ENCODE measurements at places on chromosomes 1 and 21.

DNA sequence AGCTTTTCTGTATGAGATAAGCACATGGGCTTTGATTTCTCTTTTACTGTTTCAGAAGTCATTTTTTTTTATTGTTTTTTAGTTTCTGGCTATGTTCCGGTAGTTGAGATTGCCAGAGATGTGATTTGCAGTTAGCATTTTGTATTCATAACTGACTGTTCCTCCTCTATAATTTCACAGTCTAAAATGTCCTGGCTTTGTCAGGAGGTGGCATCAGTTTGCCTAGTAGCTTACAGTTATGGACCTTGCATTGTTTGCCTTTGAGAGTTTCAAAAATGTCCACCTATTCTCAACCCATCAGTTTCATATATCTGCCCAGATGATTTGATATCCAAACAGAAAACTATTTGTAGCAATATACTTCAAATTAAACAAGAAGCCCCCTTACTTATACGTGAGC is 39.5 kb upstream of the ST6GALNAC3 start:
- no peak for DNase-seq

- no peak for DNase-seq
These were observed 15.3 kb downstream of the DCAF8 start for GRCh38 chr1:160247053-160247452.

DNA sequence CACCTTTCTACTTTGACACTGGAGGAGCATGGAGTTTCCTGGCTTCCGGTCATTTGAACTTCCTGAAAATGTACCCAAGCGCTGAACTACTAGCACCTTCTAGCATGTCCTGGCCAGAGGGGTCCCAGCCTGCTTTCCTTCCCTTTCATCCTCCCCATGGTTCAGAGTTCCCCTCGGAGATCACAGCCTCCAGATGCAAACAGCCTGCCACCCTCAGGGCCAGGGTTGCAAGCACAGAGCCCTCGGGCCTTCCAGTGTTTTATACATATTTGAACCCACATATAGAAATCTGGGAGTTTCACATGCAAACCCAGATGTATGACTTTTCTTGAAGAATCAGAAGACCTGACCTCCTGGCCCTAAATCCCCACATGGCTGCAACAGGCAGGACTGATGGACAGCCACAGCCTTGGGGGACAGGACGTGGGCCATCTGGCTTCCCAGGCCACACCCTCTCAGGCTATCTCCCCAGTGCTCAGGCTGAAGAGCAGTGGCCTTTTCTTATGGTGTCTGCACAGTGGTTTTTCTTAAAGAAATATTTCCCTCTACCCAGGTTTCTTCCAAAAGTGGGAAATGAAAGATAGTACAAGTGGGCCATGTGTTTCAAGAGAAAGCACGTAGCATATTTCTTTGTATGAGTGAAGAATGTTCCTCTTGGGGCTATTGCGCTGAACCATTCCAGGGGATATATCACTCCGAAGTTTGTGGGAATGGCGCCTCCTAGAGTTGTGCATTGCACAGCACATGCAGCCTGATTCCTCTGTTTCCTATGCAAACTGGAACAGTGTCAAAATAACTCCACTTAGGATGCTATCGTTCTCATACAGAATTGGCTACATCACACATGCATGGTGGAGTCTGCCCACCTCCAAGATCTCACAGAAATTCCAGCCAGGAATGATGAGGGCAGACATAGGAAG is 232.0 kb upstream of the VAMP3 start:
- no peak for DNase-seq

DNA sequence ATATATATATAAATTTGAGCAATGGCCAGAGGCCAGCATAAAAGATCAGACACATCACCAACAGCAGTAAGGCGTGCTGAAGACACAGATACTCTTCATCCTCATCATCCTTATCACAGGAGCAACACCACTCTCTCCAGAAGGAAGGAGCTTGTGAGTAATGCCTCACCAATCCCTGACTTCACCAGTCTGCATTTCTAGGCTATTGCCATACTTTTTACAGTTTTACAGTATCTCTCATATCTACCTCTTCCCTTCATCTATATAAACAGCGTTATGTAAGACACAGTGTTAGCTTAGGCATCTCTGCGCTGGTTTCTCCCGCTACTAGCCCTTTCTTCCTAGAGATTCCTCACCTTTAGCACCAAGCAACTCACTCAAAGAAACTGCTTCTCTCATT is 2.4 kb upstream of the ABL2 start:
- no peak for DNase-seq

- no peak for DNase-seq
These were observed 70.2 kb downstream of the COP1 start for GRCh38 chr1:176136891-176137290.

DNA sequence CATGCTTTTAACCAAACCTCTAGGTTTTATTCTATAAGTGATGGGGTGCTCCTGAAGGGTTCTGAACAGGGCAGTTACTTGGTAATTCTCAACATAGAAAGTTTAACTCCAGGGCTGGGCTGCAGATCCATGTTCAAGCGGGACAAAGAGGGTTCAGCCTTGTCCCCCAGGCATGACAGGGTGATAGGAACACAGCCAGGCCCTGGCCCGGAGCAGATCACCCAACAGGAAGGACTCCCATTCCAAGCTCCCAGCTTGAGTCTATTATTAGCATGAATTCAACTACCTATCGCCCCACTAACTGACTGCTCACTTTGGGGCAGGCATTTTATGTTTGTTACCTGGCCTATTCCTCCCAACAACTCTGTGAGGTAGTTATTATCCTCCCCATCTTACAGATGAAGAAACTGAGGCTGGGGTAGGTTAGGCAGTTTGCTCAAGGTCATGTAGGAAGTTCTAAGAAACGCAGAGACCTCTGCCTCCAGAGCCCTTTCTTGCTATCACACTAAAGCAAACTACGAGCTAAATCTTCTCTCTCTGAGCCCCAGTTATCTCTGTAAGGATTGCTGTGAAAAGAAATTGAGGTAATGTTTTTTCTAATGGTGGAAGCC is 14.5 kb downstream of the ASAP3 start:
- no peak for DNase-seq

GRCh38 chr1:21764615-21765423 is 18.1 kb downstream of the USP48 start:
- no peak for DNase-seq

GRCh38 chr1:234597894-234598293 is 12.1 kb downstream of the IRF2BP2 start:
- DNase-seq: no peak

DNA sequence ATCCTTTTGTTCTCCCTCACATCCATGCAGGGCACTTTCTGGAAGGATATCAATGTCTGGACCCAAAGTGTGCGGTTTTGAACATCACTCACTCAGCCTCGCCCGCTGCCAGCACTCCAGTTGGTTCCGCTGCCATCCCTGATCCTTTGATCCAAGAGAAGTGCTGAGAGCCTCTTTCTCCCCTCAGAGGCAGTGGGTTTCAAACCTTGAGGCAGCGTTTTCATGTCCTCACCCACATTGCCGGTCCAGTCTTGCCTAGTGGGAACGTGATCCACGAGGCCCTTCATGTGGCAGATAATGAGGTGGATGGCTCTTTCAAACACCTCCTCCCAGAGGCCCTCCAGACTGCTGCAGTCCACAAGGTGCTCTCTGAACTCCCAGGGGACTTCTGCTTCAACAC is 122.2 kb downstream of the ACTL8 start:
- DNase-seq: no peak

GRCh38 chr1:9233942-9234222 is 692 bp upstream of the H6PD start:
- DNase-seq: no peak

DNA sequence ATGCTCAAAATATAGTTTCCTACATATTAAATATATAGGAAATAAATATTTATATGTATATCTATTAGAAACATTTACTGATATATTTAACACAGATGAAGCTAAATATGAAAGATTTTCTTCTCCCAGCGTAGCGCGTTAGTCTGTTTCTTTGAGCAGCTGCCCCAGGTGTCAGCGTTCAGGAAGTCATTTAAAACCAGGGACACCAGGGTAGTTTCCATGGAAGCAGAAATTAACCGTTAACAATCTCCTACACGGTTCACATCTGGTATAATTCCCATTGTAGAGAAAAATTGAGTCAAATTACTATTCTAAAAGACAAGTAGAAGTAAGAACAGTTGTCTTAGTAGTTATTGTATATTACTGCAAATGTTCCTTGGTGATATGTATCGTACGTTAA is 1443.7 kb downstream of the MRPL39 start:
- no peak for DNase-seq

GRCh38 chr1:52636721-52637695 is 4.0 kb downstream of the SHISAL2A start:
- no peak for DNase-seq

DNA sequence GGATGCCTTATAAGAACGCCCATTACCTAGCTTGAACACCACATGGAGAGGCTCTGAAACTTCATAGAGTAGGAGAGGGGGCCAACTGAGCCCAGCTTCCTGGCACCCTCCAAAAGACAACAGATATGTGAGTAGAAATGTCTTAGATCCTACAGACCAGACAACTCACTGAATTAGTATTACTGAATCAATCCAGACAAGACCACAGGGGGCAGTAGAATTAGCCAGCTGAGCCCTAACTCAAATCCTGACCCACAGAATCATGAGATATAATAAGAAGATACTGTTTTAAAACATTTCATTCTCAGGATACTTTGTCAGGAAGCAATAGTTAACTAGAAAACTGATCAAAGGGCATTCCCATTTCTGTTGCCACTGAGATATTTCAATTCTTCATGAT is 45.8 kb upstream of the C1orf21 start:
- DNase-seq: no peak

- no peak for DNase-seq
These were observed 29.8 kb upstream of the ETV3 start for GRCh38 chr1:157168015-157168414.

- no peak for DNase-seq
These were observed 459.2 kb upstream of the PKN2 start for GRCh38 chr1:88224906-88225305.

DNA sequence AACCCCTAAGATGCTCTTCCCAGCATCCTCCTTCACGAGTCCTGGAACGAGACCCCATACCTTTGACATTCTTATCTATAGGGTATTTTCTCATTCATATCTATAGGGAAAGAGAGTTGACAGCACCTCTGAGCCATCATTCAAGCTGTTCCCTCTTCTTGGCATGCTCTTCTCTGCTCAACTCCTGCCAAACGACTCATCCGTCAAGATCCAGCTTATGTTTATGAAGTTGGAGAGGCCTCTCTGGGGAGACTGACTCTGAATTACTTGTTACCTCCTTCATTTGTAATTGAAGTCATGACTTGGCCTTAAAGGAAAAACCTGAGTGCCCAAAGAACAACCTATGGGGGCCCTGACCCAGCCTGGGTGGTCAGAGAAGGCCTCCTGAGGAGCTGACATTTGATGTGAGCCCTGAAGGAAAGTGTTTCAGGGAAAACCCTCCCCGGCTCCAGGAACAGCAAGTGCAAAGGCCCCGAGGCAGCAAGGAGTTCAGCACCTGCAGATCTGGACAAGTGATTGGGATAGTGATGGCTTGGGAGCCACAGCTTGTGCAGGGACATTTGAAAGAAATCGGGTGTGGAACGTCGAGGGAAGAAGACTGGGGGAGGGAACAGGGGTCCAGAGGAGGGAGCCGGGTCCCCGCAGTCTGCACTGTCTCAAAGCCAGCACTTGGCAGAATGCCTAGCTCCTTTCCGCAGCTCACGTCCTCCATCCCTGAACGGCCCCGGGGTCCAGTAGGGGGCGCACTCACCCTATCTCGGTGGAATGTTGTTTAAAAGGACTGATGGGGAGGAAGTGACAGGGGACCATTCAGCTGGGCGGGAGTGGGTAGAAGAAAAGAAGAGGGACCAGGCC is 14.0 kb upstream of the CDA start:
- no peak for DNase-seq

DNA sequence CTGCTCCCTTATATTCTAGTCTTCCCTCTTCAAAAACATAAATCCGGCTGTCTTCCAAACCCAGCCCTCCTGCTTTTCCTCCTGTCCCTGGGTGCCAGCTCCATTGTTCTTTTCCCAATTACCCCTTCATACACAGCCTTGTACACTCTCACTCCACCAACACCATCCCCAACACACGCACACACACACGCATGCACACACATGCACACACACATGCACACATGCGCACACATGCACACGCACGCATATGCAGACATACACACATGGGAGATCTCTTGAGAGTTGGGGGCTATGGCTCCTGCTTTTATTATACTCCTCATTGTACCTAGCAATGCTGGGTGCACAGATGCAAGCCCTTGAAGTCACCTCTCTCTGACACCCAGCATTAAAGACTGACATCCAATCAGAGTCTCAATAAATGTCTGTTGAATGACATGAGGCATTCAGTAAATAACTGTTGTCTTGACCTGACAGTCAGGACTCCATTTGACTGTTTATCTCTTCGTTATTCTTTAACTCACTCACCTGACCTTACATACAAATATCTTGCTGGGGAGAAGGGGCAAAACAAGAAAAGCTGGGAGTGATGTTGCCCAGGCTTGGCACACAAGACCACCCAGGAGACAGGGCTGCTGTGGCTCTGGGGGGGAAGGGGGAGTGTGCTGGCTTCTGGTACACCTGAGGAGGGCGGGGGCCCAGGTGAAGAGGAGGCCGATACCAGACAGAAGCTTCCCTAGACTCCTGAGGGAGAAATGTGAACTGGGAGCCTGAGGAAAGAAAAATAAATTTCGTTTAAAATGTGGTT is 16.0 kb downstream of the ABCA4 start:
- no peak for DNase-seq

DNA sequence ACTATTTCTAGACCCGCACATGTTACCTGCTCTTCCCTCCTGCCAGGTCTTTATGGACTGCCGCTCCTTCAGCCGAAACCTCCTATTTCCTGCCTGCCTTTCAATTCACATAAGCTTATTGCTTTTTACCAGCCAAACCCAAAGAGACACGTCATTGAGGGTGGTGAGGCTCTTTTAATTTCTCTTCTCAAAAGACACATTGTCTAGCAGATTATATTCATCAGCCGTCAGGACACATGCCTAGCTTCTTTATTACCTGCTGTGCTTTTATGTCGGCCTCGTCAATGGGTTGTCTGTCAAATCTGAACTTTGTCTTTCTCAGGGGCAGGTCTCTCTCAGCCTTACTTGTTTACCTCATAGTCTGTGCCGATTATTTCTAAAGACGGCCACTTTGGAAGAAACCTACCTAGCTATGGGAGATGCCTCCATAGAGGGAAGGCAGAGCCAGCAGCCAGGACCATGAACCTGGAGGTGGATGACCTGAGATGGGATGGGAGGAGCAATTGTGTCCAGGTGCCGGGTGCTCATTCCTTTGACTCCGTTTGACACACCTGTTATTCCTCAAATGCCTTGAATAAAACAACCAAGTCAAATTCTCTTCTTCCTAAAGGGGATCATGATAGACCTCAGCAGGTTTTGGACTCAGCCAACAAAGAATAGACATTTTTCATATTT is 42.0 kb downstream of the ZBTB18 start:
- DNase-seq: no peak

GRCh38 chr1:57307392-57308170 is 116.3 kb downstream of the DAB1 start:
- DNase-seq: no peak

Data from esophagus squamous epithelium (tissue), 5 donors.